ENCODE measurements at places on chromosomes 3 and 15. TPM values are rescaled to one million over a fixed set of nuclear protein-coding genes. Genes with fewer than 3 reads are reported as not detected.

PGBD4 gene
- total RNA-seq, result 1.9 TPM

CCDC33 gene
- total RNA-seq, result not detected

THAP10 gene
- 0.72 TPM for total RNA-seq

ADPRH gene
- 3.9 TPM for total RNA-seq

MBD4 gene
- 40.6 TPM for total RNA-seq

TERC gene
- total RNA-seq, result 206 TPM

IGSF10 gene
- total RNA-seq, result under 0.01 TPM

RPL32 gene
- total RNA-seq, result 1,786 TPM

ADAMTS7 gene
- 4.0 TPM for total RNA-seq

WDR6 gene
- total RNA-seq, result 165 TPM

LRIG1 gene
- total RNA-seq, result 115 TPM

COPS2 gene
- total RNA-seq, result 134 TPM

TMEM158 gene
- 0.89 TPM for total RNA-seq

FBXO45 gene
- 11.2 TPM for total RNA-seq

LYSMD4 gene
- 106 TPM for total RNA-seq

GOLGA6L6 gene
- not detected for total RNA-seq

STAB1 gene
- total RNA-seq, result 51.6 TPM

GABRR3 gene
- not detected for total RNA-seq

SCN11A gene
- total RNA-seq, result 1.1 TPM

TP63 gene
- total RNA-seq, result not detected

NAALADL2 gene
- total RNA-seq, result 1.7 TPM

GOLGA6B gene
- total RNA-seq, result not detected

C3orf85 gene
- not detected for total RNA-seq

GOLGA8S gene
- total RNA-seq, result 0.58 TPM

All from stomach (tissue), 19 donors.